ENCODE measurements at places on chromosomes 3 and 15. TPM values are rescaled to one million over a fixed set of nuclear protein-coding genes. Genes with fewer than 3 reads are reported as not detected.
A peak's percentile ranks its signal among the peaks of the same experiment; 100 is the strongest.

DNA sequence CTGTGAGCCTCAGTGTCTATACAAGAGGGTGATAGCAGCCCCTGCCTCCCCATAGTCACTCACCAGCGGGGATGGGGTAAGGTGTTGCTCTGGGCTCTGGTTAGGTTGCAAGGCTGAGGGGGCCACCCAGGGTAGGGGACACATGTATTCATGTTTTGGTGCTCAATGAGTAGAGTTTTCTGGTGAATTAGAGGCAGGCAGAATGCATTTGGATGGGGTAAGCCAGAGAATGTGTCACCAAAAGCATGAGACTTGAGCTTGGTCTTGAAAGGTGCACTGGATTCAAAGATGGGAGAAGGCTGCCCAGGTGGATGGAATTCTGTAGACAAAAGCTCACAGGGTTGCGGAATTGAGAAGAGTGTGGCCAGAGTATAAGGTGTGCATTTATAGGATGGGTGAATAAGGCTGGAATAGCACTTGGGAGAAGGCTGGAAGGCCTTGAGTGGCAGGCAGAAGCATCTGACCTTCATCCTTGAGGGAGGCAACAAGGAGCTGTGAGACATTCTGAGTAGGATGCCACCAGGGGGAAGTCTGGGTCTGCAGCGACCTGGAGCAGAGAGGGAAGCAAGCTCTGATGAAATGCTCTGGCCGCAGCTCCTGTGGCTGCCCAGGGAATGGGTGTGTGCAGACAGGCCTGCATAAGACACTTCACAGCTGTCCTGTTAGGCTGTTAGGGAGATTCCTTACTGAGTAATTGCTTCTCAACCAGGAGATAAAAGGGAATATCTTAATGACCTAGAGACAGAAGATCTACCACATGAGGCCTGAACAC is 149.6 kb downstream of the CHDH start:
- H3K36me3 ChIP-seq, result no peaks in the 10 kb centered on the region
- H3K4me1 ChIP-seq, result no peaks in the 10 kb centered on the region
- no peak overlapping the region for H3K27ac ChIP-seq
- DNase-seq, result no peak
- H3K27me3 ChIP-seq, result no peaks in the 10 kb centered on the region

Gene WDR6
- total RNA-seq, result 114 TPM

GRCh38 chr3:61589856-61590255 is 28.5 kb downstream of the PTPRG start:
- DNase-seq, result no peak
- no peaks in the 10 kb centered on the region for H3K4me1 ChIP-seq
- no peaks in the 10 kb centered on the region for H3K27me3 ChIP-seq
- no peak overlapping the region for H3K27ac ChIP-seq
- no peak overlapping the region for H3K4me3 ChIP-seq

DNA sequence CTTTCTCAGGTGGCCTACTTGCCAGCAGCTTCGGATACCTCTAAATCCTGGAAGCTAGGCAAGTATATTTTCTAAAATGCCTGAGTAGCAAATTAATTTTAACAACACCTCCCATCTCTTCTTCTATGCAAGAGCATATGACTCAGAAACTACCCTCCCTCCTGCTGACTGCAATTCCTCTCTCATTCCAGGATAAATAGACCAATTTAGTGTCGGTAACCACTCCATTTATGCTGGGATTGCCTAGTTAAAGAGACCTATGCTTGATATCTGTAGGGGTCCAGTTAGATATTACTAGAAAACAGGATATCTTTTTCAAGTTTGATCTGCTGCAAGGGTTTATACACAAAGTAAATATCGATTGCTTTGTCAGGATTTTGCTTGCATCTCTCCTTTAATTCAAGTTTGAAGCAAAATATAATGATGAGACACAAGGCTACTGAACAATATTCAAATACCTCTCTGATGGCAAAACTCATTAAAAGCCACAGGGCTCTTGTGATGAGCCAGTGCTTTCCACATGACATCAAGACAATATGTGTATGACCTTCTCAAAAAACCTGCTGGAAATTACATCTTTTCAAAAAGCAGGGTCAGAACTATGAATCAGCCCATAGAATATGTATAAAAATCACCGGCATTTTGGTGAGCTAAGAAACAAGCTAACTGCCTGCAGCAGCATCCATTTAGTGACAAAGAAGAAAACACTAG is 491.6 kb upstream of the NECTIN3 start:
- H3K27me3 ChIP-seq, result no peaks in the 10 kb centered on the region
- no peak overlapping the region for H3K27ac ChIP-seq
- no peaks in the 10 kb centered on the region for H3K4me1 ChIP-seq
- DNase-seq, result no peak

- no peaks in the 10 kb centered on the region for H3K27me3 ChIP-seq
- H3K4me3 ChIP-seq, result no peak overlapping the region
- no peaks in the 10 kb centered on the region for H3K36me3 ChIP-seq
- H3K4me1 ChIP-seq, result peaks cover 7% of the 10 kb centered on the region
Observed at GRCh38 chr3:39849992-39850715, 40.7 kb downstream of the MYRIP start.

DNA sequence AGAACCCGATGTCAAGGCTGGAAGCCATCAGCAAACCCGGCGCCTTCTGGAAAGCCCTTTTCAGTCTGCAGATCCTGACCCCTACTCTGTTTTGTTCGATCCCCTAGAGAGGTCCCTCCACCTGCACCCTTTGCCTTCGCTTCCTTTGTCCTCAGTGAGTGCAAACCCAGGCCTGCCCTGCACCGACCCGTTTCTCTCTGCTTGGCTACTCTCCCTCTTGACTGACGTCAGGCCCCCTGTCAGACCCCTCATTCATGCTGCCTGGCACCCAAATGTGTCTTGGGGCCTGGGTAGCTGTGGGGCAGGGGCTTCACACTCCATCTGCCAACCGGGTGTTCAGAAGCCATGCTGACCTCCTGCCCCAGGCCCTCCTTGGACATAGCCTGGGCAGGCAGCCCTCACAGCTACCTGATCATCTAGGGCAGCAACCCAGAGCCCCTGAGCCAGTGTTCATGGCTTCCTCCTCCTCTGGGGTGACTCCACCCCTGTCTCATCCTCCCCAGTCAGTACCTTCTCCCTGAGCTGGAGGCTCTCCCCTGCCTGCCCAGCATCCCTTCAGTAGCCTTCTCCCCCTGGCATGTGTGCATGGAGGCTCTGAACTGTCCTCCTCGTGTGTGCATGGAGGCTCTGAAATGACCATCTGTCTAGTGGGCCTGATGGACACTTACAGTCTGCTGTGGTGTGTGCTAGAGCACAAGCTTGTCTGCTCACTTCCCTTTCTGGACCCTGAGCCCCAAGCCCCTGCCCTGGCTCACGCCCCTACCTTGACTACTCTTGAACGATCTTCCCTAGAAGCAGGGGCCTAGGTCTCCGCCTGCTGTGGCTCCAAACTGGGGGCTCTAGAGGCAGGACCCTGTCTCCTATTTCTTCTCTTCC is 69.4 kb downstream of the EXOG start:
- no peaks in the 10 kb centered on the region for H3K36me3 ChIP-seq
- peak; percentile 48 for DNase-seq
- no peaks in the 10 kb centered on the region for H3K27me3 ChIP-seq
- H3K4me1 ChIP-seq, result no peaks in the 10 kb centered on the region
- H3K27ac ChIP-seq, result no peak overlapping the region

Gene ACKR4
- total RNA-seq, result 1.3 TPM

DNA sequence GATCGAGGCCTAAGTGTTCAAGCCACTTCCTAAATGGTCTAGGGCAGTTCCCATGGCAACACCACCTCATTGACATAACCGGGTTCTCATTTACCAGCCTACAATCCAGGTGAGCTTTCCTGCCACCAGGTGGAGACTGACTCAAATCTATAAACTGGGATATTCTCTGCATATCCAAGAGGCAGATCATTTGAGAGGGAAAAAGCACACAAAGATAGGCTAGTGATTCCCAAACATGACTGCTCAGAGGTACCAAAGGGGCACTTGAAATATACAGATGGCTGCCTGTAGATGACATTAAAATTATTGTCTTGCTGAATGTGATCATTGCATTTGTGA is 141.3 kb upstream of the PROK2 start:
- no peak overlapping the region for H3K27ac ChIP-seq
- no peak overlapping the region for H3K4me3 ChIP-seq
- DNase-seq, result no peak
- H3K27me3 ChIP-seq, result no peaks in the 10 kb centered on the region

DNA sequence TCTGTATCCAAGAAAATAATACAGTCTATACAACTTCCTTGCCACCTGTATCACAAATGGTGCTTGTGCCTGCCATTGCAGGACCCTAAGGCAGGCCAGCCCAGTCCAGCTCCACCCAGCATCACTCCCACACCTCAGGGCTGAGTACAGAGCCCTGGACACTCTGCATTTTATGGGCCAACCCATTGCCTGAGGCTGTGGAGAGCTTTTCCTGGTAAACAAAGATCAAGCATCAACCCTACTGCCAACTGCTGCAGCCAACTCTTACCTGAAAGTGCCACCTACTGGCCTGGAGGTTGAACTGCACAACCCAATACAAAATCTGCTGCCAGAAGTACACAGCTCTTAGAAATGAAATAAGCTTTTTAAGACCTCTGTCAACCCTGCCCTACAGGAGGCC is 1082.2 kb downstream of the NAALADL2 start:
- no peak overlapping the region for H3K4me3 ChIP-seq
- H3K36me3 ChIP-seq, result no peaks in the 10 kb centered on the region
- no peak overlapping the region for H3K27ac ChIP-seq
- H3K27me3 ChIP-seq, result no peaks in the 10 kb centered on the region

Gene TNNC1
- total RNA-seq, result 1.7 TPM

Gene HACD3
- total RNA-seq, result 29.5 TPM

Gene LNP1
- total RNA-seq, result 1.4 TPM

Gene TM6SF1
- total RNA-seq, result 12.2 TPM

DNA sequence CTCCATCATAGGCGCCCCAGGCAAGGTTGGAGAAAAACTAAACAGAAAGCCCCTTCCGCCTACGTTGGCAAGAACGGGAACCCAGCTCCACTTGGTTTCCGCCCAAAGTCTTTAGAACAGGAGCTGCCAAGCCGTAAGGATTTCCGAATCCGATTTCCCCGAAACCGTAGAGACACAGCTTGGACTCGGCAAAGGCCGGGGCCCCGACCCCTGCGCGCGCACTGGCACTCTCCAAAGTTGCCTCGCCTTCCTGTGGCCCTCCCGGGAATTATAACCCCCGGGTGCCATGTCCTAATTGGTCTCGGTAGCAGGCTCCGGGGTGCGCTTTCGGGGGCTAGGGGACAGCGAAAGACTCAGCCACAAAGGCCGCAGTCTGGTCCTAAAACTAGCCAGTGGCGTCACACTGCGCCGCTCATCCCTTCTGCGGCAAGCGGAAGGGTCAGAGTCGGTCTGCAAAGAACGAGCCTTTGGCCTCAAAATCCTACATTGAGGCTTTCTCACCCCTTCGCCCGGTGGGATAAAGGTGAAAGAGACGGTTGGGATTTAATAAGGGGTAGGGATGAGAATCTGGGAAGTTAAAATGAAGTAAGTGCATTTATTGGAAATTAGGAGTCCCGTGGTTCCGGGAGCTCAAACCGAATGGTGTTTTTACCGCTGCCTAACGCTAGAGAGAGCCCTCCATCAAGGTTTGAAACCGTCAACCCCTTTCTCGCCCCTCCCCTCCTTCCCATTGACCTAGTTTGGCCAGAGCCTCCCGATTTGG is 6.8 kb downstream of the BCL6 start:
- peak overlapping the region; percentile 99 for H3K27ac ChIP-seq
- H3K27me3 ChIP-seq, result no peaks in the 10 kb centered on the region
- H3K4me3 ChIP-seq, result peak overlapping the region; percentile 68
- no peaks in the 10 kb centered on the region for H3K36me3 ChIP-seq
- DNase-seq, result peak; percentile 92

DNA sequence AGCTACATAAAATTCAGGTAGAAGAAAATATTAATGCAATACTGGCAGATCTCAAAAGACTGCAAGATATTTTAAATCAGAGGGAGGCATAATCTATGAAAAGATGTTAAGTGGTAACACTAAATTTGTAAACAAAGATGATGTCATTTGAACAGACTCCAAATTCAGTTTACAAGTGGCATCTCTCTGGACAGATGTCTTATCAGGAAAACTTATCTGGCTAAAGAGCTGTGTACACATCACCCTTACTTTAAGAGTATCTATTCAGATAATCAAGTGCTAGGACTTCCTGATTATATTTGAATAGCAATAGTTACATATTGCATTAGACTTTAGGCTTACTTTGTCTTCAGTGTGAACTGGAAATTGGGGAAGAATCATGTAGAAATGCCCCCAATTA is 231.5 kb downstream of the WDR72 start:
- no peak overlapping the region for H3K27ac ChIP-seq
- H3K36me3 ChIP-seq, result no peaks in the 10 kb centered on the region
- no peak for DNase-seq
- H3K4me3 ChIP-seq, result no peak overlapping the region
- no peaks in the 10 kb centered on the region for H3K4me1 ChIP-seq
- no peaks in the 10 kb centered on the region for H3K27me3 ChIP-seq

GRCh38 chr15:59447367-59447766 is 9.4 kb downstream of the FAM81A start:
- H3K36me3 ChIP-seq, result no peaks in the 10 kb centered on the region
- no peak overlapping the region for H3K4me3 ChIP-seq
- DNase-seq, result no peak
- peaks cover 11% of the 10 kb centered on the region for H3K4me1 ChIP-seq
- no peak overlapping the region for H3K27ac ChIP-seq

Gene CYP1A2
- total RNA-seq, result not detected

Measured in spleen (tissue), 13 donors.